ENCODE measurements at places on chromosomes 4 and X.

DNA sequence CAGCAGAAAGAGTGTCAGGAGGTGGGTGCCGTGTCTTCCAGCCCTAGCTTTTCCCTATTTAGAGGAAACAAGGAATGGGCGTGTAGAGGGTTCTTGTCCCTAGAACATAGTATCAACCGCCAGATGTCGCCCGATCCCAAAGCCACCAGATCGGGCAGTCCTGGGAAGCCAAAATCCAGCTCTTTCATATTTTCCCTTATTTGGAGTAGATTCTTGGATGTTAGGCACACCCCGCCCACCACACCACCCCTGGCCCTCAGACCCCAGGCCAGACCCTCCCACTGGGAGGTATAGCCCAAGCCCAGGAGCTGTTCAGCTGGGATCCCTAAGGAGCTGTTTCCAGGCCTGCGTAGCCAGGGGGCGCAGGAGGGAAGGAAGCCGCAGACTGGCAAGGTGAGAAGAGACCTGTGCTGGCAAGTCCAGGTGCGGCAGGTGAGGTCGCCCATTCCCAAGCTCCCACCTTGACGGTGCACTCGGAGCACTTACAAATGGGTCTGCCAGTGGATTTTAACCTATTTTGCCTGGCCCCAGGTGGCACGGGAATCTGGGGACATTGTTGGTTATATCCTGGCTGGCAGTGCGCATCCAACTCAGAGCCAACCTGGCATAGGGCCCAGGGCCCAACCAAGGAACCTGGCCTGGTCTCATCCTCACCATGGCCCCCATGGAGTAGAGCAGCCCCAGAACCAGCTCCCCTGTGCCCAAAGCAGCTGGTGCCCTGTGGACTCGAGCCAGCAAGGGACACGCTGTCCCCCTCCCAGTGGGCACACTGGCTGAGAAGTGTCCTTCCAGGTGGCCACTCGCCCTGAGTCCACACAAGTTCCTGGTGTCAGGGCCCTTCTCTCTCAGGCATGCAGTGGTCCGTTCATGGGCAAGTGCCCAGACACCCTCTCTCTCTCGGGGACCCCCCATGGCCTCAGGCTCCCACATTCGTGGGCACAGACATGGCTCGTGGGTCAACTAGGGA is 811 bp downstream of the FLNA start:
- DNase-seq: peak; percentile 41

GRCh38 chr4:3479358-3480101 is 16.4 kb downstream of the DOK7 start:
- no peak for DNase-seq

GRCh38 chr4:24770032-24770584 is 25.3 kb upstream of the SOD3 start:
- no peak for DNase-seq

GRCh38 chr4:75886104-75886503 is 16.1 kb downstream of the PPEF2 start:
- DNase-seq: no peak

GRCh38 chr4:164904336-164904735 is 27.4 kb downstream of the APELA start:
- DNase-seq: no peak

DNA sequence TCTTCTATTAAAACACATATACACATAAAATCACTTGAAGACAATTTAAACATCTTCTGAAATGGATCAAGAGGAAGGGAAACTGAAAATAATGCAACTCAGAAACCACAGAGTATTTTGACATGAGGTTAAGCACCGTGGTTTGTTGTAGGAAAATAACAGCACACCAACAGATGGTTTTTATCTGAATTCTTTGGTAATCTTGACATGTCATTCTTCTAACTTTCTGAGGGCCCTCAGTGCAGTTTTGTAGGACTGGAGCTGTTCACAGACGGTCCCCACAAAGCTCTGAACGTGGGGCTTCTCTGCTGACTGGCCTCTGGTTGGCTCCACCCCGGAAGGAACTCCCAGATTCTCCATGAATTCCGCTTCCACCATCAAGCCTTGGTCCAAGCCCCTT is 16.0 kb upstream of the TLR8 start:
- no peak for DNase-seq

DNA sequence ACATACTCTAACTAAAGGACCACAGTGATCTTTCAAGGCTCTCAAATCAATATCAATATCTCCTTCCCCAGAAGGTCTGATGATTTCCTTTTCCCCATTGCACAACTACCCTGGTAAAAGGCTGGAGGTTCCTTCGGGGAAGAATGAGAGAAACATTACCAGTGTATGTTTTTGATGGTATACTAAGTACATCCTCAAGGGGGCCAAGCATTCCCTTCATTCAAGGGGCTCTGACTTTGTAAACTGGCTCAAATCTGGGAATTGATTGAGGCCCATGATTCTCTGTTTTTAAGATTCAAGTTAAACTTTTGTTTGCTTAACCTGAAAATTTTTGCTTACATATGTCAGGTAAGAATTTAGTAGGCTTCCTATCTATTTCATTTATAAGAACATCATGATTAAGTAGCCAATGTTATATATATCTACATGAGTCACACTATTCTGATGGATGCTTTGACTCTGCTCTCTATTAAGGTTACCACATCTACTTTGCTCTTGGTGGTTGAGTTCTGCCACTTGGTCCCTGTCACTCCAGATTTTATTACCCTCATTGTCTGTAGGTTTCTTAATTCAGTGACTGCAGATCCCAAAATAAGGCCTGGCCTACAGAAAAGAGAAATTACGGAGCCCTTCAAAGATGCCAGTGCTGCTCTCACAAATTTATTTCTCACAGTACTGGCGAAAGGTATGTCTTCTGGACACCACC is 16.4 kb upstream of the GUCY1B1 start:
- DNase-seq: no peak

GRCh38 chr4:26807330-26807729 is 53.3 kb upstream of the STIM2 start:
- DNase-seq: no peak

GRCh38 chr4:11409632-11410031 is 19.1 kb downstream of the HS3ST1 start:
- DNase-seq: no peak

DNA sequence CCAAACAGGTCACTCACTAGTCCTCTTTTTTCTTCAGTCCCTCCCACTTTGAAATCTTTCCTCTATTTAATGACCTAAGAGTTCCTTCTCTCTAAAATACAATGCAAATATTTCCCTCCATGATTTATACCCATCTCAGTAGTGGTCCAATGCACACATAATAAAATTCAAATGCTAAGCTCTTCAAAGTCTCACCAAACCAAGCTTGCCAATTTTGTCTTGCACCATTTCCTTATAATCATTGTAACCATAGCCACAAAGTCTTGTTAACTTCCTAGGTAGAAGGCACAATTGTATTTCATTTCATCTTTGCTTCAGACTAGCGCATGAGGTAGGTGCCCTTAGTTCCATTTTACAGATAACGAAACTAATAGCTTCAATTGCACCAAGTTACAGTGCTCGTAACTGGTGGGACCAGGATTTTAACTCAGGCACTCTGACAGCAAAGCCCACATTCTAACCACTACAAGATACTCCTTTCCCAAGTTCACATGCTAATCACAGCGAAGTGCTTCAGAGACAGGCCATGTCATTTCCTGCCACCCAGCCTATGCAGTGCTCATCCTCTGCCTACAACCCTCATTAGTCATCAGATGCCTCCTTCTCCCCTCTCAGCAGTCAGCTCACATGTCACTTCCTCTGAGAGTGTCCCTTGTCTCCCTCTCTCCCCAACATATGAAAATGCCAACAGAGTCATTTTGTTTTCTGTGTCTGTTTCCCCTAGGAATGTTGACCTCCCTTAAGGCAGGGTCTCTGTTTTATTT is 66.9 kb upstream of the PPARGC1A start:
- no peak for DNase-seq

DNA sequence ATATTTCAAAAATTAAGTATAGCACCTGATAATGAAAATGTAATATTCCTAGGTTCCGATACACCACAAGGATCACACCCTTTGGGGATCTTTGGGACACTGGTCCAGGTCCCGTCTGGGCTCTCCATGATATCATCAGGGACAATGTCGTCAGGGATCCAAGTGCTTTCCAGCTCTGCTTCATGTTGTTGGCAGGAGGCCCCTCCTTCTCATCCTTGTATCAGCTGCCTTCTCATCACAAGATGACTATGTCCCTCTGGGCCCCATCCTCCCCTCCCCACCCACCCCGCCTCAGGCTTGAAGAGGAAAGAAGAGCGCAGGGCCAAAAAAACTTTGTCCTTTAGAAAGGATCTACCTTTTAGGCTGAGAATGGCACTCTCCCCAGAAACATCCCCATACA is 128.3 kb upstream of the KLF3 start:
- DNase-seq: no peak

GRCh38 chr4:41360921-41361793 is 104.4 kb downstream of the UCHL1 start:
- DNase-seq: peak; percentile 48

- DNase-seq: no peak
Measured at GRCh38 chrX:153882086-153882498, 3.9 kb downstream of the L1CAM start.

DNA sequence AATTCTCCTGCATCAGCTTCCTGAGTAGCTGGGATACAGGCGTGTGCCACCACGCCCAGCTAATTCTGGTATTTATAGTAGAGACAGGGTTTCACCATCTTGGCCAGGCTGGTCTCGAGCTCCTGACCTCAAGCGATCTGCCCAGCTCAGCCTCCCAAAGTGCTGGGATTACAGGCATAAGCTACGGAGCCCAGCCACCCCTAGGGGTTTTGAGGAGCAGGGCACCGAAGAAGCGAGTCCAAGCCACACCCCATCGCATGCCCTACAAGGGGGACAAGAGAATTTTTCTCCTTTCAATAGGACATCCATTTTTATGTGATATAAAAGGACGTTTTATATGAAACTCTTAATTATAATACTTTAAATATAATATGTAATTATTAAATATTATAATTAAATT is 13.9 kb upstream of the KLF3 start:
- no peak for DNase-seq

DNA sequence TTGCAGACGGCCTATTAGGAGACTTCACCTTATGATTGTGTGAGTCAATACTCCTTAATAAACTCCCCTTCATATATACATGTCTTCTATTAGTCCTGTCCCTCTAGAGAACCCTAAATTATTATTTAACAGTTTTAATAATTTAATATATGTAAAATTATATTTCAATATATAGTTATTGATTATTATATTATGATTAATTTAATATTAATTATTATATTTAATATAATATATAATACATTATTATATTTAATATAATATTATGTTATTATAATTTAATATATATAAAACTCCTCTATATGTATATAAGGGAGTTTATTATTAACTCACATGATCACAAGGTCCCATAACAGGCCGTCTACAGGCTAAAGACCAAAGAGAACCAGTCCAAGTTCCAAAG is 533.2 kb downstream of the ARAP2 start:
- no peak for DNase-seq

DNA sequence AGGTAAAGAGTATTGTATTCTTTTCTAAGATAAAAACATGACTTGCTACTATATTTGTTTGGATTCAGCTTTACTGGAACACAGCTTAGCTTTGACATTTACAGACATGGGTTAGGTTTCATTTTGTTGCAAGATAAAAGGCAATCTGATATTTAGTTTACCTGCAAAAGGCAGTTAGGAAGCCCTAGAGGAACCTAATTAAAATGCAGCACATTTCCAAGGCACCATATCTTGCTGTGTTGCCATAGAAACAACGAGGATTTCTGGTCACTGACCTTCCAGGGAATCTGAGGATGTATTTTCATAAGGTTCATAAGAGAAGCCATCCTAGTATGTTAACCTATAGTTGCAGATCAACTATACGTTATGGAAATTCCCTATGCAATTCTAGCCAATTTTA is 116.0 kb downstream of the SNCA start:
- DNase-seq: no peak

DNA sequence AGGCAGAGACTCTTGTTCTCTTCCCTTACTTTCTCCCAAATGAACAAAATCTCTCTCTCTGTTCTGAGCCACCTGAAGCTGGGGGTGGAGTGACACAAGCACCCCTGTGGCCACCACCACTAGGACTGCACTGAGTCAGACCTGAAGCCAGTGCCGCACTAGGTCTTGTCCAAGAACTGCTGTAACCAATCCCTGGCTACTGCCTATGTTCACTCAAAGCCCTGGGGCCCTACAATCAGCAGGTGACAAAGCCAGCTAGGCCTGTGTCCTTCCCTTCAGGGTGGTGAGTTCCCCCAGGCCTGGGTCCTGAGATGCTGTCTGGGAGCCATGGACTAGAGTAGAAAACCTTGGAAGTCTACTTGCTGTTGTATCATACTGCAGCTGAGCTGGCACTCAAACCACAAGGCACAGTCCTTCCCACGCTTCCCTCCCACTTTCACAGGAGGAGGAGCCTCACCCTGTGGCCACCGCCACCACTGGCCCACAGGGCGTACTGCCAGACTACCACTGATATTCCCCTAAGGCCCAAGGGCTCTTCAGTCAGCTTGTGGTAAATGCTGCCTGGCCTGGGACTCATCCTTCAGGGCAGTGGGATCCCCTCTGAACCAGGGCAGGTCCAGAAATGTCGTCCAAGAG is 119.1 kb downstream of the RTL9 start:
- DNase-seq: no peak

- no peak for DNase-seq
Measured at GRCh38 chr4:94458682-94459081, 6.9 kb downstream of the PDLIM5 start.

GRCh38 chrX:92270936-92271855 is 492.0 kb downstream of the PCDH11X start:
- no peak for DNase-seq

GRCh38 chr4:60897415-60897814 is 302.7 kb upstream of the ADGRL3 start:
- DNase-seq: no peak

GRCh38 chr4:17492058-17492741 is 19.7 kb downstream of the QDPR start:
- no peak for DNase-seq

GRCh38 chr4:91961504-91961903 is 342.3 kb upstream of the GRID2 start:
- no peak for DNase-seq

- DNase-seq: no peak
Measured at GRCh38 chr4:154489558-154490233, 1.9 kb downstream of the DCHS2 start.

DNA sequence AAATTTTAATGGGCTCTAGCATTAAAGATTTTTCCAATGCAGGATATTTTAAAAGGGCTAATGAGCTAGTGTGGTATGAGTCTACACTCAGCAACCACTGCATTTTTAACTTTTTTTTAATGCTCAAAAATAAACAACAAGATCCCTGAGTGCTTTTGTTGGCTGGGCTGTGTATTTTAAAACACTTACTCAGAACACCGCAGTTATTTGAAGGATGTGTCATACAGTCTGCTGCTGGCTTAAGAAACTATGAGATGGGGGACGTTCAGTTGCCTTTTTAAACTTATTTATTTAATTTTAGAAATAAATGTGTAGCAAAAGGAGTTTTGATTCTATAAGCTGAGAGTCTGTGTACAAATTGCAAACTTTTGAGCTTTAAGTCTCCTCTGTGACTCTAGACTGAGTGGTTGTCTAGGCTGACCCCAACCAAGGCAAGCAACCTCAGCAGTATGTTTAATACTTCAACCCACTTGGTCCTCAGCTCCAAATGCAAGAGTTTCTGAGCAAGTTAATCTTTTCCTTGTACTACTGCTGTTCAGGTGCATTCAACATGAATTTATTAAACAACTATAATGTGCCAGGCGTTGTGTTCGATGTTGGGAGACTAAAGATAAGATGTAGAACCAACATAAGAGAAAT is 278.6 kb upstream of the DIPK2B start:
- no peak for DNase-seq
